ENCODE measurements at places on chromosomes 11 and 22. TPM values are rescaled to one million over a fixed set of nuclear protein-coding genes. Genes with fewer than 3 reads are reported as not detected.

Gene GAL3ST3
- not detected for total RNA-seq

GRCh38 chr22:44402196-44403111 lies 89.7 kb upstream of the SHISAL1 start:
- DNase-seq: no peak

GRCh38 chr22:45485261-45485660 lies 17.4 kb upstream of the FBLN1 start:
- no peak for DNase-seq

GRCh38 chr11:15476371-15476917 lies 361.7 kb downstream of the INSC start:
- no peak for DNase-seq

DNA sequence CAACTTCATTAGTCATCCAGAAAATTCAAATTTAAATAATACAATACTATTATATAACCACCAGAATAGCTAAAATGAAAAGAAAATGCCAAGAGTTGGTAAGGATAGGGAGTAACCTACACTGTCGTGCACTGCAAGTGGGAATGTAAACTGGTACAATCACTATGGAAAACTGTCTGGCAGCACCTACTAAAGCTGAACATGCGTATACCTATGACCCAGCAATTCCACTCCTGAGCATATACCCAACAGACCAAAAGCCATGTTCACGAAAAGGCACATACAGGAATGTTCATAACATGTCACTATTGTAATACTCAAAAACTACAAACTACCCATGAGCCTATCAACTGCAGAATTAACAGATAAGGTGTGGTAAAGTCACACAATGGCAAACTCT lies 32.7 kb downstream of the DENND5A start:
- DNase-seq: no peak

- no peak for DNase-seq
Observed at GRCh38 chr11:61092280-61092766, 10.0 kb upstream of the CD5 start.

Gene PACS1
- total RNA-seq: 10.9 TPM

DNA sequence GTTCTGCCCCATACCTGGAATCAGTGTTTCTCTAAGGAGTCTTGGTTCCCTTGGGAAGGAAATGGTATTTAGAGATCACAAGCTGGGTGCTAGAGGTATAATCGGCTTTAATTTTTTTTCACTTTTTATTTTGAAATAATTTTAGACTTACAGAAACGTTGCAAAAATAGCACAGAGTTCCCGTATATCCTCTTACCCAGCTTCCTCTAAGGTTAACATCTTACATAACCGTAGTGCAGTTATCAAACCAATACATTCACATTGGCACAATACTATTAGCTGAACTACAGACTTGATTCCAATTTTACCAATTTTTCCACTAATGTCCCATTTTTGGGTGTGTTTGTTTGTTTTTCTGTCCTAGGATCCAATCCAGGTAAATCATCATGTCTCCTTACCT lies 63.8 kb downstream of the RBX1 start:
- DNase-seq: no peak

DNA sequence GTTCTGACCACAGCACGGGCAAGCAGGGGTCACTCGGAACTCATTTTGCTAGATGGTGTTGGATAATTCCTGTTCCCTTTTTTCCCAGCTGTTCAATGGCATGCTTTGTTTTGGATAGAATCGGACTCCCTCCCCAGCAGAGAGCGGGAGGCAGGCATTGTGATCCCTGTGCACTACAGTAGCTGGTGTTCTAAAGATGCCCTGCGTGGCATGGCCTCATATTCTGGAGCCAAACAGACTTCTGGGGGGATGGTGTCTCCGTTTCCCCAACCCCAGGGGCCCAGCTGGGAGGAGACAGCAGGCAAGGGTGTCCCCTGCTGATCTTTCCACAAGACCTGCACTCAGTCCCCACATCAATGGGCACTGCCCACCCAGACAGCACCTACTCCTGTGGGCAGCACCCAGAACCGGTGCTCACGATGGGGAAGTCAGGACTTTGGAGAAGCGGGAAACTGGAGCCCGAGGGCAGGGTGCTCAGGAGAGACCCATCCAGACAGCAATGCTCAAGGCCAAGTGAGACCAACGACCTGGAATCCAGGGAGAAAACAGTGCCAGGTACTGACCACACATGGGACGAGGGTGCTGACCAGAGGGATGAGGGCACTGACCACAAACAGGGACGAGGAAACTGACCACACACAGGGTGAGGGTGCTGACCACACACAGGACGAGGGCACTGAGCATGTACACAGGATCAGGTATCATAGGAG lies 934.9 kb downstream of the BRD1 start:
- no peak for DNase-seq

GRCh38 chr11:15851051-15851498 lies 505.3 kb downstream of the SOX6 start:
- no peak for DNase-seq

Gene GANAB
- 128 TPM for total RNA-seq

- DNase-seq: no peak
Observed at GRCh38 chr11:35878741-35879140, 65.1 kb upstream of the LDLRAD3 start.

Gene MUC15
- 0.36 TPM for total RNA-seq

Gene APOA5
- not detected for total RNA-seq

DNA sequence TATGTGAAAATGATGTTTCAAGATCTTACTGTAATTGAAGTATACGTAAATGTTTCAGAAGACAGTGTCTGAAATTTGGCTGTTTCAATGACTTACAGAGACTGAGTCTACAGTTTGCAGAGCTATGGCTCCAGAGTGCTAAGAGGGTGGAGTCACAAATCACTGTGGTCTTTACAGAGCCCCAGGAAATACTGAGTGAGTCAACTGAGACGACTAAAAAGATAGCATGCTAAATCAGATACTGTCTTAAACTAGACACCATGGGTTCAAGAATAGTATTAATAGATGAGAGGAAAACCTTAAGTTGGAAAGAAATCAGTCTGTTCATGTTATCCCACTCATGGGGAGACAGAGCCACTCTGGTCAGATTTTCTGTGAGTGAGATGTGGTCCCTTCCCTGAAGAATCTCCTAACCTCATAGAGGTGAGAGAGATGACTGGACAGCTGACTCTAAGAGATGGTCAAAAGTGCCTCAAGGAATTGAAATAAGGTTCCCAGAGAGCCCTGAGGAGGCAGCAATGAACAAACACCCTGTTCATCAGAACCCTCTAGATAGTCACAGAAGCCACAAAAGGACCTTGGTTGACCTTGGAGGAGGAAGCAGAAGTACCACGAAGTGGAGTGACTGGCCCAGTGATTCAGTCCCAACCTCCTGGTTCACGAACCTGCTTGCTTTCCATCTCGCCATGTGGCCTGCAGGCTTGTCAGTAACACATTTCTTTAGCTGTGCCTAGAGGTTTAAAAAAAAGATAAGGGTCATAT lies 30.2 kb downstream of the C11orf91 start:
- DNase-seq: peak; percentile 59

Gene RIBC2
- 1.3 TPM for total RNA-seq

GRCh38 chr11:66007201-66007634 lies 4.6 kb upstream of the CST6 start:
- DNase-seq: no peak

DNA sequence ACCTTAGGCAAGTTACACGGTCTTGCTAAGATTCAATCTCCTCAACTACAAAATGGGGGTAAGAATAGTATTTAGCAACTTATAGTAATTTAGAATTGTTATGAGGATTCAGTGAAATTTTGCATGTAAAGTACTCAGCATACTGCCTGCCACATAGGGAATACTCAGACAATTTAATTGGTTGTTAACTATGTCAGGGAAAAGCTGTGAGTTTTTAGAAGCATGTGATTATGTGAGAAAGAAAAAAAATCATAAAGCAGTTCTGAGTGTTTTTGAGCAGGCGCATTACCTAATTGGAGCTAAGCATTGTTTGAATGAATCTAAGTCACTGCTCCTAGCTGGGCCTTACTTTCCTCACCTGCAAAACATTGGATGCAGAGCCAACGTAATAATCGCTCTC lies 287.3 kb upstream of the MTNR1B start:
- no peak for DNase-seq
